ENCODE measurements at places on chromosomes 2 and 18.

- no peak for DNase-seq
These were observed 517 bp downstream of the GCFC2 start for GRCh38 chr2:75710220-75710576.

- no peak for DNase-seq
These were observed 50.1 kb upstream of the TMEM17 start for GRCh38 chr2:62556086-62556485.

- DNase-seq = no peak
These were observed 79.5 kb upstream of the GPC1 start for GRCh38 chr2:240355962-240356361.

GRCh38 chr2:163405298-163405697, 330.5 kb downstream of the FIGN start:
- DNase-seq = no peak

- peak; percentile 49 for DNase-seq
These were observed 77.2 kb downstream of the CD28 start for GRCh38 chr2:203783496-203784203.

DNA sequence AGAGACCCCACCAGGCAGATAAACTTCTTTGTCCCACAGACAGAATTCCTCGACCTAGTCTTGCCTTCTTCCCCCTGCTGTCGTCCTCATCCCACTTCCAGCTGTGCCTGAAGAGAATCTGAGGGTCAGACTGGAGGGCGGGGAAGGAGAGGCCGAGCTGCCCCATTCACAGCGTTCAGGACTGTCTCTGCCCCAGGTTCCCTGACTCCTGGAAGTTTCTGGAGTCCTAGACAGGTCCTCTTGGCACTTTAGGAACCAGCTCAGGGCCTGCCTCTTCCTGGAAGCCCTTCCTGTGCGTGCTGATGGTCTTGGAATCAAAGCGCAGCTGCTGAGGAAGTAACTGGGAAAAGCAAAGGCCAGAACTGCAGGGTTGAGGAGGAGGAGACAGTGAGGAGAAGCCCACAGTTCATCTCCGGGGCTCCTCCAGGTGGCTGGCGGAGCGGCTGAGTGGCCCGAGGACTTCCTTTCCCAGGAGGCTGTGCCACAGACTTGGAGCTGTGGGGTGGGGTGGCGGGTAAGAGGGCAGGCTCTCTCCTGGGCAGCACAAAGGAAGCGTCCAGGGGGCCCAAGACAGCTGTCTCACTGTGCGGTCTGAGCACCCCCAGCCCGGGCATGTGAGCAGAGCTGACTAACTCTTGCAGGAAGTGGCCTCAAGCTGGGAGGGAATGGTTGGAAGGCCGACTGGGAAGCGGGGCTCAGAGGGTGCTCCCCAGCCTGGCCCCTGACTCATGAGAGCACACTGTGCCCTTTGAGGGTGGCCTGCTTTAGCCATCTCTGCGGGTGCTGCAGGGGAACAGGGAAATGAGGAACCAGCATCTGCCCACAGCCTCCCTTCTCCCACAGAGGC, 39.5 kb downstream of the SDC1 start:
- no peak for DNase-seq

DNA sequence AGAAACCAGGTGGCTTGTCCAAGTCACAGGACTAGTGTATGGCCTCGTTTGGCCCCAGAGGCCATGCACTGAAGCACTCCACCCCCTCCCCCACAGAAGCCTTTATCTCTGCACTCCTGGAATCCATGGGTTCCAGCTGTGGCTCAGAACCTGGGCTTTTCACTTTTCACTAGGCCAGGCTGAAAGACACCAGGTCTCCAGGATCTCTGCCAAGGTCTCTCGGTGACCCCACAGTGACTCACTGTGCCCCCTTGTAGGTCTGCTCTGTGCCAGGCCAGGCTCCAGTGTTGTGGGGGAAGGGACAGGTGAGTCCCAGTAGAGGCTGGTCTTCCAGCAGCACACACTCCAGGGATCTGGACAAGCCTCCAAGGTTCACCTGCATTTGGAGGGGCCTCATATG, 31.0 kb upstream of the GLI2 start:
- DNase-seq = no peak

- no peak for DNase-seq
These were observed 207.8 kb downstream of the ACKR3 start for GRCh38 chr2:236777408-236777807.

DNA sequence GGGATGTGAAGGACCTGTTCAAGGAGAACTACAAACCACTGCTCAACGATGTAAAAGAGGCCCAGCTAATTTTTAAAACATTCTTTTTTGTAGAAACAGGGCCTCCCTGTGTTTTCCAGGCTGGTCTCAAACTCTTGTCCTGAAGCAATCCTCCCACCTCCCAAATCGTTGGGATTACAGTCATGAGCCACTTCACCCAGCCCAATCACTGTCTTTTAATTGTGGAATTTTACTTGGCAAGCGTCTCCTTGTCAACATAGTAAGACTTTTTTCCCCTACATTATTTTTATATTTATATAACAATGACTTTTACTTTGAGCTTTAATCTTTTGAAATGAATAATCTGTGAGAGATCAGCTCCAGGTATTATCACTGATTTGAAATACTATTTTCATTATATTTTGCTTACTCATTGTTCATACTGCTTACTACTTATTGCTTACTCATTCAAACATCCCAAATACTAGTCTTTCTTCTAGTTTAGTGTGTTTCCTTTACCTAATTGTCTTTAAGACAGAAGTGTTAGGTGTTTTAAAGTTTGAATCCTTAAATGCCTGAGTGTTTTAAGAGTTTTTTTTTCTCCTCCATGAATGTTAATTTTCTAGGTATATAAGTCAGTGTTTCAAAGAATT, 48.9 kb downstream of the PTPN4 start:
- peak; percentile 24 for DNase-seq

DNA sequence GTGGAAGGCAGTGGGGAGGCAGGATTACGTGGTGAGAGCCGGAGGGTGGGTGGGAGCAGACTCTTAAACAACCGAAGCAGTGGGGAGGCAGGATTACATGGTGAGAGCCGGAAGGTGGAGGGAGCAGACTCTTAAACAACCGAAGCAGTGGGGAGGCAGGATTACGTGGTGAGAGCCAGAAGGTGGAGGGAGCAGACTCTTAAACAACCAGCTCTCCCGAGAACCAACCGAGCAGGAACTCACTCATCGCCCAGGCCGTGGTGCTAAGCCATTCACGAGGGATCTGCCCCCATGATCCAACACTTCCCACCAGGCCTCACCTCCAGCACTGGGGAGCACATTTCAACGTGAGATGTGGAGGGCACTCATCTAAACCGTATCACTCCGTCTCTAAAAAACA, 87.7 kb downstream of the RTP5 start:
- DNase-seq = no peak

DNA sequence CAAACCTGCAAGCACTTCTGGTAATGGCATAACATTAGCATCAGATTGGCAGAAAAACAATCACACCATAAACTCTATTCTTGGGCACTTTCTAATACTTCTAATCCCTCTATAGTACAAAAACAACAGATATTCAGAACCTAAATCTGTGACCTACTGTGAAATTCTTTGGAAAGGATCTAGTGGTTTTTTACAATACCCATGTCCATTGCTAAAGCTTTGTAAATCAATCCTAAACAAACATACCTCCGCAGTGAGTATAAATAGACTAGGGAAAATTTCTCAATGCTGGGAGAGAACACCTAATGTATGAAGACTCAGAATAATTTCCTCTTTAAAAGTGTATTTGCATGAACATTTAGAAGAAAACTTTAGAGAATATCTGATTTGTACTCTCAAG, 1098.5 kb upstream of the DDX18 start:
- DNase-seq = no peak

DNA sequence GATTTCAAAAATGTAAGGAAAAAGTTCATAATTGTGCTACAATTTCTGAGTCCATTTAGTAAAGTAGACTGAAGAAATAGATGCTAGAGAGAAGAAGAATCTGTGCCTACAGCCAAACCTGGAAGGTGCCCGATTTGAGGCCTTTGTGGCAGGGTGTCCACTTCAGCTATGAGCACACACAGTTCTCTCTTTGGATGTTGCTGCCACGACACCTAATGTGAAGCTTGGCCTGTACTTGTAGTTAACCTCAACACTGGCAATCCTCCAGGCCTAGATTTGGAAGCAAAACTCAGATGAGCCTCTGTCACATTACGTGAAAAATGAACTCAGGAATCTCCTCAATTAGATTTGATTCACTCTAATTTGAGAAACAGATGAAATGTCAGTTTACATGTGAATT, 90.1 kb upstream of the LRP1B start:
- DNase-seq = peak; percentile 7

DNA sequence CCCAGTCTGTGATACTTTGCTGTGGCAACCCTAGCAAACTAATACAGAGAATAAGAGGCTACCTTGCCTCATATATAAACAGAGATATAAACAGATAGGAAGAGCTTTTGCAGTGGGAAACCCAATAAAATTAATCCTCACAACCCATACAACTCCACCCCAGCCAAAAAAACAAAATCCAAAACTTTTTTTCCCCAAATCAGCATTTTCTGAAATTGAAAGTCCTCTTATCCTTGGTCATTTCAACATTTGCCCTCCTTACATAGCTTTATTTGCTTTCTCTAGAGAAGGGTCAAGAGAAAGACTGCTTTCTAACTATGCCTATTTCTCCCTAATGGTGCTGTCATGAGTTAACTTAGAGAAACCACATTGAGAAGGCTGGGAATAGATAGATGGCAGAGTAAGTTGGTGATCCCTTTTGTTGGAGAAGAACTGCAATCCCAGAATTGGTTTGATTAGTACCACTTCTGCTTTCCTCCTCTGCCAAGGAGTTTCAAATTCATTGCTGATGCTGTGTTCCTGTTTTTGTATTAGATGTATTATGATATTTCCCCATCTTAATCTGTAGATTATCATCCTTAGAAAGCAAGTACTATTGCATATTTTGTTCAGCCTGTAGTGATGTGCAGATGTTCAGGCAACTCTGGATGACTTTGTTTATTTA, 76.5 kb upstream of the B3GNT2 start:
- DNase-seq = no peak

- peak; percentile 25 for DNase-seq
These were observed 13.4 kb upstream of the CELF4 start for GRCh38 chr18:37578886-37579513.

- DNase-seq = no peak
These were observed 544 bp downstream of the LRATD1 start for GRCh38 chr2:14633061-14633460.

GRCh38 chr18:76467371-76468190, 27.5 kb downstream of the ZNF516 start:
- peak; percentile 54 for DNase-seq

DNA sequence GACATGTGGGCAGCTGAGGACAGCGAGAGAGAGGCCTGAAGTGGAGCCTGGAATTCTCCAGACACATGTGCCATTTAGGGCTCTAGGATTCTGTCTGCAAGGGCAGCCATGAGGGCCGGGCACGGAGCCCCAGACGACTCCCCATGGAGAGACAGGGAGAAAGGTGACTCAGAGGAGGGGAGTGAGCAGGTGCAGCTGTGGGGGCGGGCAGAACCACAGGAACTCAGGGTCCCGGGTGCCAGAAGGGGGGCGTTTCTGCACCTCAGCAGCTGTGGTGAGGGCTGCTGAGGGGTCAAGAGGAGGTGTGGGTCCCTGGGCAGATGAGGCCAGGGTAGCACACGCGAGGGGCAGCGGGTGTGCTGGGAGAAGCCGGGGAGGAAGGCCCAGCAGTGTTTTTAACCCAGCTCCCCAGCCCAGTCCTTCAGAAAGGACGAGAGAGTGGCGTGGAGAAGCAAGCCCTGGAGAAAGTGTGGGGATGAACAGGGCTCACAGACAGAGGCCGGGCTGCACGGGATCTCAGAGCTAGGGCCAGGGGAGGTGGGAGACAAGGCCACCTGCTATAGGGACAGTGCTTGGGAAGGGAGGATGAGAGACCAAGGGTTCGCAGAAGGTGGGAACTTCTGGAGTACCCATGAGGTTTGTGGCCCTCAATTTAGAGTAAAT, 7.6 kb downstream of the GPR17 start:
- no peak for DNase-seq

- no peak for DNase-seq
These were observed 101.6 kb downstream of the INO80D start for GRCh38 chr2:205984381-205984780.

- DNase-seq = peak; percentile 72
These were observed at the start of gene C2orf15 for GRCh38 chr2:99141110-99142108. C2orf15 (plus strand) TSS chr2:99141707; CDS start chr2:99150559, 8,852 bp downstream.

GRCh38 chr18:53380063-53380639, 844.3 kb downstream of the MBD2 start:
- peak; percentile 44 for DNase-seq

- DNase-seq = no peak
These were observed 388.9 kb downstream of the SETBP1 start for GRCh38 chr18:45069546-45069945.

- peak; percentile 46 for DNase-seq
These were observed 36.9 kb downstream of the TRAK2 start for GRCh38 chr2:201414099-201415023.

- no peak for DNase-seq
These were observed 33.2 kb upstream of the RAPGEF4 start for GRCh38 chr2:172702451-172702850.

DNA sequence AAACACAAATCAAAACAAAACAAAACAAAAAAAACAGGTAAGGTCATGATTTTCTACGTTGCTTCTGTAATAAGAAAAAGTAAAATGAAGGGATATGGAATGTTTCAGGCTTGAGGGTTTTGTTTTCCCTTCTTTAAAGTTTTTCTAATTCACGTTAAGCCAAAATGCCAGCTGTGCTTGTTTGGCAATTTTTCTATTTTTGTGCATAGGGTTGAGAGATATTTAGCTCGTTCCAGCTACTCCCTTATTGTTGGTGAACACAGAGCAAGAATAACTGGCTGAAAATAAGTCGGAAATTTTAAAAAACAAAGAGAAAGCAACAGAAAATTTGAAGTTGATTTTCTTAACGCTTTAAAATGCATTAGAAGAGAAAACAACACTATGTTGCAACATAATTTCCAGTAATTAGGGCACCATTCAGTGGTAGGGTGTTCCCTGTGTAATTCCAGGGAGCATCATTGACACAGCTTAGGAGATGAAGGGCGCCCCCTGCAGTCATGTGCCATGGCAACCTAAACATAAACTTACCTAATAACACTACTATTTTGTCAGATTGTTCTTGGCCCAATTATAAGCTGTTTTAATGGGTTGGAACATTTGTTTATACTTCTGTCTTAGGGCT, 99.5 kb downstream of the DTNA start:
- peak; percentile 70 for DNase-seq

DNA sequence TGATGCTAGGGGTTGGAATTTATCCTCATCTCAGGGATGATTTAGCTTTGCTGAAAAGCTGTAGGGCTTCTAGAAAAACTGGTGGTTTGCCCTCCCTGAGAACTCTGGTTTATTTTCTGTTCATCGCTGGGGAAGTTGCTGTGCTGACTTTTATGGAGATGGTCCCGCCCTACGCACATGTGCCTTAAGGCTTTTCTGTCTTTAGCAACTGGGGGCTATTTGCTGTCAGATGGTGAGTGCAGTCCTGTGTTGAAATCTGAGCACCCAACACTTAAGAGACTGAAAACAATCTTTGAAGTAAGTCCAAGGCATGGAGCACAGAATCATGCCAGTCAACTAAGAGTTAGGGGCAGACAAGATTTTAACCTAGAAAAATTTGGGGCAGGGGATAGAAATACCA, 2148.4 kb upstream of the CELF4 start:
- DNase-seq = no peak

GRCh38 chr2:221465776-221466175, 106.3 kb downstream of the EPHA4 start:
- no peak for DNase-seq

GRCh38 chr2:44793322-44793870, 148.1 kb upstream of the SIX3 start:
- peak; percentile 37 for DNase-seq

- DNase-seq = no peak
These were observed 34.4 kb downstream of the PCARE start for GRCh38 chr2:29039718-29040480.

- DNase-seq = no peak
These were observed 123.8 kb downstream of the CYP26B1 start for GRCh38 chr2:72023678-72024390.

- DNase-seq = no peak
These were observed 30.1 kb downstream of the NCK2 start for GRCh38 chr2:105774781-105775337.
